CD8-positive, alpha-beta memory T cell (primary cell): ENCODE measurements at places on chromosomes 4 and X. TPM values are rescaled to one million over a fixed set of nuclear protein-coding genes. Genes with fewer than 3 reads are reported as not detected.

STPG2 gene
- total RNA-seq = not detected

ZMAT1 gene
- 3.2 TPM for total RNA-seq

CLDN24 gene
- not detected for total RNA-seq

SLITRK4 gene
- not detected for total RNA-seq

SPIN3 gene
- total RNA-seq = 5.6 TPM

RCHY1 gene
- total RNA-seq = 27.9 TPM

ERCC6L gene
- 10.2 TPM for total RNA-seq

CPEB2 gene
- total RNA-seq = 9.1 TPM
